ENCODE measurements at places on chromosomes 13 and 19.

- no peak for DNase-seq
Measured at GRCh38 chr13:98930151-98930591, 47.7 kb downstream of the DOCK9 start.

GRCh38 chr19:32350471-32350865 is 5.1 kb downstream of the ZNF507 start:
- DNase-seq = no peak

DNA sequence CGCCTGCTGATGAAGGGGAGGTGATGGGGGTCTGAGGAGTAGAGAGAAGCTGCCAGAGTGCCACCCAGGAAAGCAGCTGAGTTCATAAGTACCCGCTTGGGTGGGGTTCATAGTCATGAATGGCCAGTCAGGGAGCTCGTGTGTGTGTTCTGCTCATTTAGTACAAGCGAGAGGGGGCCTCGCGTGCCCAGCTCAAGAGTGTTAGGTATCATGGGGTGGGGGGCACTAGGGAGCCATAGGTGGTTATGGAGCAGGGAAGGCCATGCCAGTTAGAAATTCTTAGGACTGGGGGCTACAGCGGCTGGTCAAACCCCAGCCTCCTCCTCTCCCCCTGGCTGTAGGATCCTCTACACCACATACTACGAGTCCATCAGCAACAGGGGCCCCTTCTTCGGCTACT is 46.8 kb downstream of the CD320 start:
- DNase-seq = no peak

DNA sequence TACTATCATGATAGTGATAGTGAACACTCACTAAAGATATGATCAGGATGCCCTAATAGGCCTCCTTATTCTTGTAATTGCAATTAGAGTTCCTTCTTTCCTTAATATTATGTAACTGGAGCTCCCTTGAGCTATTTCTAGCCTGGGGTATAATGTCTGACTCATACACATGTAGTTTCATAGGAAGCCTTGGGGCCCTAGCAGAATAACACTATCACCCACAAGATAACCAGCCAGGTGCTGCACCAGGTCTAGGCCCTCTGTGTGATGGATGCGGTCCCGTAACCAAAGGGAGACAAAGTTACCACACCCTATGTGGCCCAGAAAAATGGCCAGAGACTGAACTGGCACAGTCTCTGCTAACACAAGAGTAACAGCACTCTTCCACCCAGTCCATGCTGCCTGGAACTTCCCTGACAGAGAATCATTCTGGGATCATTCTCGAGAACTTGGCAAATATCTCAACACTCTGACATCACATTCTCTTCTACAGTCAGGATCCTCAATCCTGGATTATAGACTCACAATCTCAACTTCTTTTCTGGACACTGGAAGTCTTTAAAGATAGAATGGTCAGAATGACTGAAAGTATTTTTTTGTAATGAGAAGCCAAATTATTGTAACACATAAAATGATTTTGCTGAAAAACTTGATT is 32.6 kb upstream of the IGFL4 start:
- DNase-seq = no peak

GRCh38 chr13:30148786-30149185 is 158.6 kb downstream of the KATNAL1 start:
- no peak for DNase-seq

- DNase-seq = no peak
Measured at GRCh38 chr19:5607318-5608275, 15.0 kb downstream of the SAFB2 start.

- DNase-seq = peak; percentile 25
Measured at GRCh38 chr13:33721724-33722123, 96.2 kb upstream of the RFC3 start.

GRCh38 chr19:30634996-30635975 is 263.1 kb downstream of the ZNF536 start:
- no peak for DNase-seq

DNA sequence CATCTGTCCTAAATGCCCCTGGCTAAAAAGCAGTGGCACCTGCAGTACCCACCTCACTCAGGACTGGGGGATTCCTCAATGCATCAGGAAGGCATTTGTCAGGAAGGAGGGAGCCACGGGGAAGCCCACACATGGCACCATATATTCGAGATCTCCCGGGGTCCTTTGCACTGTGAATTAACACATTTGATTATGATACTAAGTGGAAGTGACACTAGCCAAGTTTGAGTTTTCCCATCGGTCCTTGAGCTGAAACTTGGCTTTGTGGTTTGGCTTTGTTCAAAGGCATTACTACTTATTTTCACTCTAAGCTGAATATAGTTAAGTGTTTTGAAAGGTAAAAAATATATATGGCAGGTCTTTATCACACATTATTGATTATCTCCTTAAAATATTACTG is 168.7 kb upstream of the MYO16 start:
- DNase-seq = no peak

GRCh38 chr13:112451512-112452379 is 75.6 kb downstream of the SPACA7 start:
- no peak for DNase-seq

- no peak for DNase-seq
Measured at GRCh38 chr13:63546524-63546923, 2130.9 kb upstream of the PCDH20 start.

DNA sequence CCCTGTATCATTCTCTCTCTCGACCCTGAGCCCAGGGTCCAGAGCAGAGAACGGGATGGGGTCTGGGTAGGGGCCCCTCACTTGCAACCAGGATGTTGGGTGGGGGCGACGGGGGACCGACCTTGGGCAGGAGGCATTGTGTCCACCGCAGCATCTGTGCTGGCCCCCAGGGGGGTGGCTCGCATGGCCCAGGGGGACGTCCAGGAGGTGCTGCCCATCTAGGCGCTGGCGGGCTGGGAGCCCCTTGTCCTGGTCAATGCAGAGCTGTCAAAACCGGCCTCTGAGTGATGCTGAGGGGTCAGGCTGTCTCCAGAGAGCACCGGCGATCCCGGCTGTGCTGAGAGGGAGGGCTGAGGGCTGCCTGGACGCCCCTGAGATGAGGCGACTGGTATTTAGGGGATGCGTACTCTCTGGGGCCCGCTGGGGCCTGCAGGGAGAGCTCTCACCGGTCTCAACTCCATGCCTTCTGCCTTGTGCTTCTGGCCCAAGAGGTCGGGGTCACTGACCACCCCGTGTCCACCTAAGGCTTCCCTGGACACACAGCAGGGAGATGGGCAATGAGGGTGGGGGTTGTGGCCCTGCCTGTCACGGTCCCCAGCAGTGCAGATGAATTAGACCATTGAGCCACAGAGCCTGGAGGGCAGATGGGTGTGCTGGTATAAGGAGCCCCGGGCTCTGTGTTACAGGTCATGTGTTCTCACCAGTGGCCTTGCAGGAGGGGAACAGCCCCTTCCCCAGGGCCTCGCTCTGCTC is 8.6 kb downstream of the RPS9 start:
- DNase-seq = no peak

DNA sequence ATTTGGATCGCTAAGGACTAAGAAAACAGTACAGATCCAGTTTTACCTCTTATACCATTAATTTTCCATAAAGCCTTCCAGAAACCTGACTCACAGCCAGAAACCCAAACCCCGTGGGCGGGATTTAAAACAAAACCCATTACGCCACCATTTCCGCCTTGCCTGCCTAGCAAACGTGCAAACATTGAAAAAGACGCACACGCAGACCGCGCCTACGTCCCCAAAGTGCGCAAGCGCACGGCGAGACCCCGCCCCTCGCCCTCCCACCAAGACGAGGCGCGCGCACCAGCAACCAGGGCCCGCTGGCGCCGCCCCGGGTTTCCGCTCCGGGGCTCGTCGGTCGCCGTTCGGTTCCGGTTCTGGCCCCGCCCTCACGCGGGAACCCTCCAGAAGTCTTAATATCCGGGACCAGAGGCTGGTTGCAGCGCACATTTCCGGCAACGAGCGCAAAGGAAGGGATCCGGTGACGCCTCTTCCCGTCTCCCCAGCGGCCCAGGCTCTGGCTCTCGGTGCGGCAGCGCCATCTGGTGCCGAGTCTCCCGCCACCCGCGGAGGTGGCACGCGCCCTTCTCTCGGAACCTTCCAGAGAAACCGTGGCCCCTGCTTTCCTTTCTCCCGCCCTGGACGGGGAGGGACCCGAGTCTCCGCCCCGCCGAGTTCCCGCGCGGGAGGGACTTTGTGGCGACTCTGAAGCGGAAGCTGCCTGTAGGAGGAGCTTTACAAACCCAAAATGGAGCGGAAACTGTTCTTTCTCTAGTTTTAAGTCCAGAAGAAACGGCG is 256.9 kb upstream of the STARD13 start:
- peak; percentile 81 for DNase-seq
